ENCODE measurements at places on chromosomes 16 and 17.

DNA sequence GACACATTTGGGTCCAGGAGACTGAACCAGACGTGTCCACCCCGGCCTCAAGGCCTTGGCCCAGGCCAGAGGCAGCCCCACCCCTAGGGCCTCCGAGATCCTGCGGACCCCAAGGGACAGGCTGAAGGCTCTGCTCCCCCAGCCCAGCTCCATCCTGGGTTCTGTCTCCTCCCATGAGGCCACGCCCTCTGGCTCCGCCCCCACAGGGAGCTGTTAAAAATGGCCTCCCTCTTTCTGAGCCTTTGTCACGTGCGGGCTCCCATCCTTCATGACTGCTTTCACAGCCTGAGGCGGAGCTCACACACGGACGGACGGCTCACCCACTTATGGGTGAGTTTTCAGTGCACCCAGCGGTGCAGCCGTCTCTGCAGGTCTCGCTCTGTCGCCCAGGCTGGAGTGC, 6.5 kb upstream of the CACNA1H start:
- no peak for DNase-seq

DNA sequence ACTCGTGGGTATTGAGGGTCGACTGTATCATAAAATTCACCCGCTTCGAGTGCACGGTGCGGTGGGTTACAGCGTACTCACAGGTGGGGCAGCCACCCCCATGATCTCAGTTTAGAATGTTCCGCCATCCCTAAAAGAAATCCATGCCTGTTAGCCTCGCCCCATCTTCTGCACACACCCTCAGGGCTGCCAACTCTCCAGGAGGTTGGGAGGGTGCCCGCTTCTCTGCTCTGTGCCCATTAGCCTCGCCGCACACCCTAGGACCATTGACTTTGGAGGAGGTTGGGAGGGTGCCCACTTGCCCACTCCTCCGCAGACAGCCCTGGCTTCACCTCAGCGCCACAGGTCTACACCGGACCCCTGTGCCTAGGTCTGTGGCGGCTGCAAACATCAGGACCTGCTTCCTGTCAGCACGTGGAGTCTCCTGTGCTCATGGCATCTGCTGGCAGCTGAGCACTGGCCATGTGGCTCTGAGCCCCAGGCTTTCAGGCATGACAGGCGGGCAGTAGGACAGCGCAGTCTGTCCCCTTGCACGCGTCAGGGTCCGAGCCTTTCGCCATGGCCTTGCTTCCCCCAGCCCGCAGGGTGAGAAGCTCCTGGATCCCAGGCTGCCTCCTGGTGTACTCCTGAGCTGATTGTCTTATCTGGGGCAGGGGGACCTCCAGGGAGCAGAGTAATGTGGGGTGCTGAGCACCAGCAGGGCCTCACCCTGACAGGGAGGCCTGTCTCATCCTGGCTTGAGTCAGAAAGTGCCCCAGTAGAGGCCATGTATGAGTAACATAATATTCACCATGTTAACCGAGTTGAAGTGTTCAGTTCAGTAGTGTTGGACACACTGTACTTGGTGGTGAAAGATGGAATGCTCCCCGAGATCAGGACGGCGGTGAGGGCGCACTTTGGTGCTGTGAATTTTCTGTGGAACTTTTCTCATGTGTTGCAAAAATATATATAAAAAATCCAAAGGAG, 21.9 kb downstream of the NME3 start:
- DNase-seq = no peak

DNA sequence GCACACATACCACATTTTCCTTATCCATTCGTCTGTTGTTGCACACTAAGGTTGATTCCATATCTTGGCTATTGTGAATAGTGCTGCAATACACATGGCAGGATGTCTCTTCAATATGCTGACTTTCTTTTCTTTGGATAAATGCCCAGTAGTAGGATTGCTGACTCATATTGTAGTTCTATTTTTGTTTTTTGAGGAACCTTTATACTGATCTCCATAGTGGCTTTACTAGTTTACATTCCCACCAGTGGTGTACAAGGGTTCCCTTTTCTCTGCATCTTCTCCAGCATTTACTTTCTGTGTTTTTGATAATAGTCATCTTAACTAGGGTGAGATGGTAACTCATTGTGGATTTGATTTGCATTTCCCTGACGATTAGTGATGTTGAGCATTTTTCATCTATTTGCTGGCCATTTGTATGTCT, 118.1 kb downstream of the STXBP4 start:
- no peak for DNase-seq

DNA sequence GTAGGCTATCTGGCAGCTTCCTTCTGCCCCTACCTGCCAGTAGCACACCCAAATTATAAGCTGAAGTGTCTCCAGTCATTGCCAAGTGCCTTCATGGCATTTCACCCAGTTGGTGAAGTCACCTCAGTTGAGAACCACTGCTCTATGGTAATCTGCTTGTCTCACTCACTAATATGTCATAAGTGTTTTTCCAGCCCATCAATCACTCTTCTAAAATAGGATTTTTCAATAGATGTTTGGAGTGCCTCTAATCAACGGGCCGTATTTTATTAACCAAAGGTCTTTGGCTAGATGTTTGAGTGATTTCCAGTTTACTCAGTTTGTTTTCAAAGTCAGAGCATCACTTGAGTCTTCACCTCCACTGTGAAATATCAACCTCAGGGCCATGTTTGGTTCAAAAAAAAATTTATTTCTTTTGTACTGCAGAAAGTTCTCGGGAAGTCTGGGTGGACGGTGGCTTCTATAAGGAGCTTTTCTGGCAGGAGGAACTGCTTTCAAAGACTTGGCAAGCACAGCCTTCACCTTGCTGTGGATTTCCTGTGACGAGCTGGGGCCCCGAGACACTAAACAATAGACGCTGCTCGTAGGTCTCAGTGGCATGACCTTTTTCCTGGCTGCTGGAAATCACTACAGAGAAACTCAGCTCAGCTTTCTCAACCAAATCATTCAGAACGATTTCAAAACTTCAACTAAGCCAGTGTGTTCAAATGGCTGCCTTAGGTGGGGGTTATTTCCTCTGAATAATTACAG, 95.2 kb upstream of the FOXF1 start:
- DNase-seq = no peak

GRCh38 chr17:76379646-76380376, 4.6 kb upstream of the SPHK1 start:
- no peak for DNase-seq

DNA sequence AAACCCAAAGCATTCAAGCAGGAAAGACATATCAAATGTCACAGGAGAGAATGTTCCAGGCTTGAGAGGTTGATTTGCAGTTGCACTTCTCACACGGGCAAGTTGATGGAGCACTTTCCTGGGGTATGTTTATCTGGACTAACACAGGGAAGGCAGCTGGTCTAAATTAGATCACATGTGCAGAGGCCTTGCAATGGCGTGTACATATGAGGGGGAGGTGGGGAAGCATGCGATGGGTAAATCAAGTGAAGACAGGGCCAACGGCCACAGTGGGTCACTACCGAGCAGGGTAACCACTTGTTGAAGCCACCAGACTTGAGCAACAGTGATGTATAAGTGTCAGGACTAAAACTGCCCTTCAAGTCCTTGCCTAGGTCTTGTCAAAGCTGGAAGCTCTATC, 156.6 kb upstream of the MAF start:
- DNase-seq = no peak

- no peak for DNase-seq
These were observed 87.7 kb downstream of the MRM3 start for GRCh38 chr17:869567-870525.

DNA sequence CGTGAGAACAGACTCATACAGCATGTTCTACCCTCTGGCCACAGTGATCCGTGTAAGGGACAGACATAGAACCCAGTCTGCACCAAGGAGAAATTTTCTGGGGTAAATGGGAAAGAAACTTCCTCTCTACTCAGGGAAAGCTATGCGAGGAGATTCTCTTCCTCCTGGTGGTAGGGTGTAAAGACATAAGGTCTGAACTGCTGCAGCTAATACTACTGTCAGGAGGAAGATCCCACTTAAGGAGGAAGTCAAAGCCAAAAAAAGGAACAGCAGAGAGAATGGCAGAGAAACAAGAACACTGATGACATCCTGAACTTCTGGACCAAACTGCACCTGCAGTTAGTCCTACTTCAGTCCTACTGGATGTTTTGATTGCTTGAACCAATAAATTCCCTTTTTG, 7.1 kb upstream of the TM4SF5 start:
- no peak for DNase-seq

- DNase-seq = no peak
These were observed 10.7 kb upstream of the TMC5 start for GRCh38 chr16:19406891-19407491.

GRCh38 chr16:20791923-20792612, 14.2 kb downstream of the ERI2 start:
- DNase-seq = no peak

DNA sequence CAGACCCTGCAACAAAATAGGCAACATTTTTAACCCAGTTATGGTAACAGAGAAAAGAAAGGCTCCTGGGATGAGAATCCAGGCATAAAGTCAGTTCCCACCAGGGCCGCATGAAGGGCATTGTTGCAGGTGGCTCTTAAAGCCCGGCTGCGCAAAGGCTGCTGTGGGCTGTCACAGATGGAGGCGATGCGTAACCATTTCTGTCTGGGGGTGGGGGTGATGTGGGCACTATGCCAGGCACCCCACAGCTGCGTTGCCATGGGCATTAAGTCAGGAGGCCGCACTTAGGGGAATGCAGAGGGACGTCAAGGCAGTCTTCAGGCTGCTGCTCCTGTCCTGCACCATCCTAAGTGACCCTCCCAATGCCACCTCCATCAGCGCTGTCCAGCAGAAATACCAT, 228.4 kb downstream of the CPPED1 start:
- no peak for DNase-seq

GRCh38 chr17:49971848-49972485, 3.0 kb downstream of the DLX4 start:
- DNase-seq = no peak

- no peak for DNase-seq
These were observed 4.7 kb upstream of the CCL18 start for GRCh38 chr17:36059406-36059805.

- DNase-seq = no peak
These were observed at the start of gene ITGA2B for GRCh38 chr17:44389281-44389680. TSS of gene ITGA2B (minus strand) at chr17:44389649. CDS start at chr17:44389473, 176 bp downstream.

- DNase-seq = no peak
These were observed 20.7 kb downstream of the BANP start for GRCh38 chr16:87971933-87972332.

GRCh38 chr16:89370601-89371000, 119.8 kb downstream of the ANKRD11 start:
- DNase-seq = no peak

DNA sequence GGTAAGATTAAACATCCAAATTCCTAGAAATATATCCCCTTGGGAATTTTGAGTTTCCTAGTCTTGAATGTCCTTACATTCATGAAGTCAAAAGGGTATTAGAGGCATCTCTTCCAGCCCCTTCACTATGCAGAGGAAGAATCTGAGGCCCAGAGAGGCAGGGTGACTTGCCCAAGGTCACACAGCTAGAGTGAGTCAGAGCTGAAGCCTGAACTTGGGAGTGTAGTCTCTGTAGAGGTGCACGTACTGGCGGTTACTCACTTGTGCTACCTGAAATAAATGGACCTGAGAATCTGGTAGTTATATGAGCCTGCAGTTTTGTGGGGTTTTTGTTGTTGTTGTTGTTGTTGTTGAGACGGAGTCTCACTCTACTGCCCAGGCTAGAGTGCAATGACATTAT, 164.0 kb downstream of the XYLT1 start:
- no peak for DNase-seq

GRCh38 chr17:4532860-4533522, 22.2 kb downstream of the MYBBP1A start:
- no peak for DNase-seq

GRCh38 chr16:1968146-1968953, 1.7 kb downstream of the RNF151 start:
- no peak for DNase-seq

- no peak for DNase-seq
These were observed 50.6 kb upstream of the TANGO6 start for GRCh38 chr16:68792465-68793324.

DNA sequence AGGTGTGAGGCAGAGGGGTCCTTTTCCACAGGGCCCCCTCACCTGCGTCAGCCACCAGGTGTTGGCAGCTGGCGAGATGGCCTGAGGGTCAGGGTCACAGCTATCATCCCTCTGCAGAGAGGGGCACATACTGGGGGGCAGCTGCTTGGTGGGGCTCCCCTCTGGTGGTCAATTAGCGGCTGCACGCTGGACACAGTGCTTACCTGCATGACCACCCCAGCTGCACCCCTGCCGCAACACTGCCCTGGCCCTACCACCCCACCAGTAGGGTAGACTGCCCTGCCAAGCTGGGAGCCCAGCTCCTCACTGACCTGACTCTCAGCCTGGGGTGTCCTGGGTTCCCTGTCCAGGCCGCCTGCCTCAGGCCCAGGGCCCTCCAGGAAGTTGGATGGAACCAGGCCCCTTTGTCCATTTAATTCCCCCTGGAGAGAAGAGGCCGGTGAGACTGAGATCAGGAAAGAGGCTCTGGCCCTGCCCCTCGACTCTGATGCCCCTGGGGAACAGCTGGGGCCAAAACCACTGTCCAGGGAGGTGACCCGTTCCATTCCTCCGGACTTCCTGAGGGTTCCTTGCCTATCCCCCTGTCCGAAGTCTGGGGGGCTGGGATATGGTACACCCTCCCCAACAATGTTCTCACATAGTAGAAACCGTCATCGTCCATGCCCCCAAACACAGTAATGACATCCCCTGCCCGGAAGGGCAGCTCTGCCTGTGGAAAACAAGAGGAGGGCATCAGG, 23.7 kb downstream of the TSPOAP1 start:
- no peak for DNase-seq

DNA sequence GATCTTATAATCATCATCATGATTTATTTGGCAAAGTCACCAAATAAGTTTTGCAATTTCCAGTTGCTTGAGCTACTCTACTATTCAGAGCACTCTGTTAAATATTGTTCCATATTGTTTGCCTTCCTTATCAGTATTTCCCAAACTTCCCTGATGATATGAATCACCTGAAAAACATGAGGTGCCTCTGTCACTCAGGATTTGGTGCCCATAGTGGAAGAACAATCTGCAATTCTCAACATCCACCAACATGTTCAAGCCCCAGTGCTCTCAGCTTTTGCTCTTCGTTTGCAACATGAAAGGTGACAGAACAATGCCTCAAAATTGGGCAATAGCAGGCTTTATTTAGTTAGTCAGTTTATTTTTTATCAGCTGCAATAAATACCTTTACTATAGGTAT, 28.6 kb upstream of the WSB1 start:
- no peak for DNase-seq

DNA sequence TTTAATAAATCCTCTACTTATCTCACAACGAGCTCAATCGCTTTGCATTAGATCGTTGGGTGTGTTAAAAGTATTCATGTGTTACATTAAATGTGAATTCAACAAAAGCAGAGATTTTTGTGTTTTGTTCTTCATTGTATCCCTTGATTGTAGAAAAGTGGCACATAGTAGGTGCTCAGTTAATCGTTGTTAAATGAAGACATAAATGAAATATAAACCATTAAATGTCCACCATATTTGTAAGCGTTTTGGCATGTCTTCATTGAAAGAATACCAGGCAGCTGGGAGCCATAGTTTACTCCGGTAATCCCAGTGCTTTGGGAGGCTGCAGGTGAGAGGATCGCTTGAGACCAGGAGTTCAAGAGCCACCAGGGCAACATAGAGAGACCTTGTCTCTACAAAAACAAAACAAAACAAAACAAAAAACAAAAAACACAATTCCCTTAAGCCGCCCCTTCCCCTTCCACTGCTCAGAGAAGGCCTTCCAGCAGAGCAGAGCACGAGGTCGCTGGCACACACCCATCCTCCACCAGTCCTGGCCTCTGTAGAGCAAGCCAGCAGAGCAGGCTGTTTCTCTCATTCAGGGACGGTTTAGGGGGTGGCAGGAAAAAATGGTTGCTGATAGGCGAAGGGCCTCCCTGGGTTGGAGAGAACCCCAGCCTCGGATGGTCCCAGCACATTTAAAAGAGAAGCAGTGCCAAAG, 673 bp upstream of the CHD9 start:
- no peak for DNase-seq

GRCh38 chr17:56373981-56374833, 219.3 kb upstream of the NOG start:
- DNase-seq = no peak

All from forelimb muscle (tissue), 1 donor.